NCI-H1105 treated with DMSO at 0.1 percent for 48 hours (cell line): ENCODE measurements at places on chromosomes 1 and 21.
A peak's percentile ranks its signal among the peaks of the same experiment; 100 is the strongest.

DNA sequence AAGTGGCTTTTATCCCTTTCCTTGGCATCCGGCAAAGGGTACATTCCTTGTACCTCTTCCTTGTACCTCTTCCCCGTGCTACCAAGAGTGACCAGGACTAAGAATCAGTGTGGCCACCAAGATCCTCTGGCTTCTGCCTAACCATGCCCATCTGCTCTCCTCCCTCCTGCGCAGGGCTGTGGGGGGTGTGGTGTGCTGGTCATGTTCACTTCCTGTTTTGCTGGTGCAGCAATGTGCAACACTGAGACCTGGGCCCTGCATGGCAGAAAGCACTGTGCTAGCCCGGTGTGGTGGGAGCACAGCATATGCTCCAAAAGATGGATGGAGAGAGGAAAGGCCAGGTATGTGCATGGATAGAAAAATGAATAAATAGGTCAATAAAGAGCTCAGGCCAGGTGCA, 33.3 kb upstream of the TENT5C start:
- DNase-seq: no peak

DNA sequence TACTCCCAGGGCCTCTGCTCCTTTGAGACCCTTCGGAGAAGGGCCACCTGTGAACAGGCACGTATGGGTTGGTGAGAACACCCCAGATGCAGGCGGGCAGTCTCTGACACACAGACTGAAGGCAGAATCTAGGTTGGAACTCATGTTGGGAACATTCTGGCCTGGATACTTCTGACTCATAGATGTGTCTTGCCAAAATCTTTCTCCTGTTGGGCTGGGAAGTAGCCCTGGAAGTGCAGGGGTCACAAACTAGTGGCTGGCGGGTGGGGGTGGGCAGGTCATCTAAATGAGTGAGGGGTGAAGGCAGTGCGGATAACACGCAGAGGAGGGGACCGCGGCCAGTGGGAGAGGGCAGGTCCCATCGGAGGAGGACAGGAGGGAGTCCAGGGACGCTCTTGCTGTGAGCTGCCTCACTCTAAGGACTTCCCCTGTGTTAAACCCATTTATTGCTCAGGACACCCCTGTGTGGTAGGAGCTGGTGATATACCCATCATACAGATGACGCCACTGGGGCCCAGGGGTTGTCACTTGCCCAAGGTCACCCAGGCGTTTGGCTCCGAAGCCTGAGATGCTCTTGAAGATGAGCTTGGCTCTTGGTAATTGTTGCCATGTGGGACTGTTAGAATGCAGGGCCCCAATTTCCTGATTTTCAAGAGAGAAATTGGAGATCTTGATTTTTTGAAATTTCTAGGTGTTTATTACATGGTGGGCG, 181.0 kb downstream of the PTPRU start:
- no peak for DNase-seq

- DNase-seq: peak; percentile 30
Measured at GRCh38 chr1:50985094-50985493, 15.0 kb downstream of the CDKN2C start.

- no peak for DNase-seq
Measured at GRCh38 chr1:248779350-248779749, 23.8 kb upstream of the LYPD8 start.

GRCh38 chr1:16082283-16083038, 9.0 kb upstream of the FAM131C start:
- DNase-seq: peak; percentile 37

DNA sequence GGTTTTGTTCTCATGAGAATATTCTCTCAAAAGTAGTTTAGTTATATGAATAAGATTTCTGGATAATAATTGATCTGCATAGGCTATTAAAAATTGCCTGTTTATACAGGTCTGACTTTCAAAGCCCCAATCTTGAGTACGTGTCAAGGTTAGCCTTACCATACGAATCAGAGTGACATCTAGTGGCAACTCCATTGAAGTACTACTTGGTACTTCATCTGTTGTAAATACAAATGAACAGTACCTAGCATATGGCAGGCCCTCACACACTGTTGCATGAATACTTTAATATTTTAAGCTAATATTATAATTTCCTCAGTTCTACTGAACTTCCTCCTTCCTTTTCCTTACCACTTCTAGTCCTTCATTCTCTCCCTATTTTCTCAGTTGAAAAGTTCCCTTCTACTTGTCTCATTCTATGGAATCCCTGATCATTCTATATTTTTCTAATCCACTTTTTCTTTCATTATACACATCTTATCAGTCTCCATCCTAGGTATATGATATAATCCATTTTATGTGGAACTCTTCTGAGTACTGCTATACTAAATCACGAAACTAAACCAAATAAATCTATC, 101.2 kb downstream of the AKT3 start:
- DNase-seq: peak; percentile 74

DNA sequence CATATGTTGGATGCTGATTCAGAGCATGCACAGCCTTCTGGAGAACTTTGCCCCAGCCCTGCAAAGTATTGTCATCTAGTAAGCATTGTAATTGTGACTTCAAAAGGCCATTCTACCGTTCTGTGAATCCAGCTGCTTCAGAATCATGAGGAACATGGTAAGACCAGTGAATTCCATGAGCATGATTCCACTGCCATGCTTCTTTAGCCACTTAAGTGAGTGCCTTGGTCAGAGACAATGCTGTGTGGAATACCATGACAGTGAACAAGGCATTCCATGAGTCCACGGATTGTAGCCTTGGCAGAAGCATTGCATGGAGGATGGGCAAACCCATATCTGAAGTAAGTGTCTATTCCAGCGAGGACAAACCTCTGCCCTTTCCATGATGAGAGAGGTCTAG, 123.7 kb downstream of the S1PR1 start:
- no peak for DNase-seq

DNA sequence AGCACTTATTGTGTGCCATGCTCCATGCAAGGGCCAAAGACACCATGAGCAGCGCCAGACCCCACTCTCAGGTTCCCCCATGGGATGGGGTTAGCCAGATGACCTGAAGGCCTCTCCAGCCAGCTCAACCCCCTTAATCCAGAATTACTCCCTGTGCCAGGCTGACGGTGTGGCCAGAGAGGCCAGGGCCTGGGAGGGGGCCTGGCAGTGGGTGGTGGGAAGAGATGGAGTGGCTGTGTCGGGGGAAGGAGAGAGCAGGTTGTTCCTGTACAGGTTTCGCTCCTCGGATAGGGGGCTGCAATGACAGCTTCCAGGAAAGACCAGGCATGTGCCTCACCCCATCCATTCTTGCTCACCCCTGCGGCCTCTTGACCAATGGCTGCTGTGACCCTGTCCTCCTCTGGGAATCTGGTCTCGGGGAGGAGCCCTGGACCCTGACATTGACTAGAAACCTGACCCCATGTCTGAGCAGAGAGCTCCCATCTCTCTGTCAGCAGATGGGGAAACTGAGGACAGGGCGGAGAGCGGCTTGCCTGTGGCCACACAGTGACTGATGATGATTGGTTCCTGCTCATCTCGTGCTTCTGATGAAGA, 345.3 kb downstream of the MATN1 start:
- DNase-seq: no peak

DNA sequence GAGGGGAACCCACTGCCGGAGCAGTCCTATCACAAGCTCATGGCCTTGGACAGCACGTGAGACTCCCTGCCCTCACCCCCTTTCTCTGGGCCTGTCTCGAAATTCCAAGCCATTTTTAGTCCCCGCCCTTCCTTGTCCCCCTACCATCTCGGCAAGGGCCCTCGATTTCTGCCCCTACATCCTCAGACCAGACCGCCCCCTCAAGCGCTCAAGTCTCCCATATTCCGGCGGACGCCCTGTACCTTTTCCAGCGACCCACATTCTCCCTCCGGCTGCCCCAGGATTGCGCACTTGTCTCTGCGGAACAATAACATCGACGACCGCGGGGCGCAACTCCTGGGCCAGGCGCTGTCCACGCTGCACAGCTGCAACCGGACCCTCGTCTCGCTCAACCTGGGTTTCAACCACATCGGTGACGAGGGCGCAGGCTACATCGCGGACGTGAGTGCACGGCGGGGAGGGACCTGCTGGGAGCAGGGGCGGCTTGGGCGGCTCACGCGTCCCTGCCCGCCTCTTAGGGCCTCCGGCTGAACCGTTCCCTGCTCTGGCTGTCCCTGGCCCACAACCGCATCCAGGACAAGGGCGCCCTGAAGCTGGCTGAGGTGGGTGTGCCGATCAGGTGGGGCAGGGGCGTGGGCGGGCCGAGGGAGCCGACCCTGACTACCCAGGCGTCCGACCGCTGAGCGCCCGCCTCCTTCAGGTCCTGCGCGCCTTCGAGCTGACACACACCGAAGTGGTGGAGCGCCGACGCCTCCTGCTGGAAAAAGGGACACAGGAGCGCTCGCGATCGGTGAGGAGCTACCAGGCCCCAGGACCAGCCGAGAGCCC, 7.0 kb downstream of the LRRC71 start:
- peak; percentile 73 for DNase-seq

DNA sequence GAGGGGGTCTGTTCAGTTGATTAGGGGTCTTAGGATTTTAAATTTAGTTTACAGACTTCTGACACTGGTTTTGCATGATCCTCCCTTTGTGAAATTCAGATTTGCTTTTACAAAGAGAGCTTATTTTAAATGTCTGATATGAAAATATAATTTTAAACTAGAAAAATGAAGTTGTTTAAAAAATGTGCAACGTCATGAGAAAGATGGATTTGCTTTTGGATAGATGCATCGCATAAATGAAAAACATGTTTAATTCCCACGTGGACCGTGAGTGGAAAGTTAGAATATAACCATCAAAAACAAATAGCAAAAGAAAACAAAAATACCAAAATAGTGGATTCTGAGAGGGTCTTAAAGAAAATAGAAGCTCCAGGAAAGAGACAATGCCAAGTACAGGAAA, 2.0 kb upstream of the OR2T3 start:
- no peak for DNase-seq

- DNase-seq: no peak
Measured at GRCh38 chr1:198906739-198907422, 268.0 kb downstream of the PTPRC start.

DNA sequence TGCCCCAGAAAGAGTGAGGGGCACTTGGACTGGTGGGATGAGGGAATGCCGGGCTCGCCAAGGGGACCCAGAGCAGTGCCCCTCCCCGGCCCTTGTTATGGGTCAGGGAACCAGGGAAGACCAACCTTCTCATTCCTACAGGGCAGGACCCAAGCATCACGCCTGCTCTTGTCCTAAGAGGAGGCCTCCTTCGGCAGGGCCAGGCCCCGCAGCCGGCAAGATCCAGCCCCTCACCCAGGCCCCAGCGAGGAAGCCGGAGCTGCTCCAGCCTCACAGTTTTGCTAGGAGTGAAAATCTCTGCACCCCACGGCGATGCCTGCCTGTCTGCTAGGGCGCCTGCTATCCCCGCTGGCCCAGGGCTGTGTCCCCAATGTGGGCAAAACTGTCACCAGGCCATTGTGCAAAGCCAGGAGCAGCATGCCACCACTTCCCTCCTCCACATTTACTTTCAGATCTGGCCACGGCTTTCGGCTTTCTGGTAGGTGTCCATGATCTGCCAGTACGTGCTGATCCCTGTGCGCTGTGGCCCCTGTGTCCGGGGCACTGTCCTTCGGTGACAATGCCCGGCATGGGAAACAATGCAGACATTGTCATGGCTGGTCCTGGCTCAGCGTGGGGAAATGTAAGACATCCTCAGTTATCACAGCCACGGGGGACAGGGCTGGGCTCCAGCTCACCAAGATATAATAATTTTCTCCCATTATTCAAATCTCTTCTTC, 9.6 kb downstream of the ACTRT2 start:
- DNase-seq: no peak

DNA sequence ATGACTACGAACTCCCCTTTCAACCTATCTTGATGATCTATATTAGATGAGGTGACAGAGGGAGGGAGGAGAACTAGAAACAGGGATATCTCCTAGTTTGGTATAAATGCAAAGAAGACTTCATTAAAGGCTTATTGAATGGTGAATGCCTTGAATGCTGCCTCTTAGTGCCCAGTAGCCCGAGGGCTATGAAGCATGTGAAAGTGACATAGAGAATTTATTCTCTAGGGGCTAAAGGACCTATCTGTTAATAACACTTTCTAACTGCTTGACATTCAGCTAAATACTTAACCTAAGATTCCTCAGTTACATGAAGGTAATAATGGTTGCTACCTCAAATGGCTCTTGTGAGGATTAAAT, 764.1 kb downstream of the LTN1 start:
- DNase-seq: no peak

DNA sequence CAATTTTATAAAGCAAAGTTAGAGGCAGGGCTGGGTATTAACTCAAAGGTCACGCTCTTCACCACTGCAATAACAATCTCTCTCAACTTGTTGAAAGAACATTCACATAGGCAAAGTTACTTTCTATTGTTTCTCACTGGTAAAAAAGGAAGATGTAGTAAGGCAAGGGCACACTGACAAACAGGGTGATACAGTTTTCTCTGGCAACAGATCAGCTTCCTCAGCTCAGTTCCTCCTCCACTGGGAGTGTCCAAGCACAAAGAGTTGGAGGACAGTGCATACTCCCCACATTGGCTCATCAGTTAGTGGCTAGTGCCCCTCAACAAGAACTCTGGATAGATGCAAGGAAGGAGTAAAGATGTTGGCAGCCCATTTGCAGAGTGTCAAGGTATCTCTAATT, 3.7 kb downstream of the PLPPR4 start:
- no peak for DNase-seq

DNA sequence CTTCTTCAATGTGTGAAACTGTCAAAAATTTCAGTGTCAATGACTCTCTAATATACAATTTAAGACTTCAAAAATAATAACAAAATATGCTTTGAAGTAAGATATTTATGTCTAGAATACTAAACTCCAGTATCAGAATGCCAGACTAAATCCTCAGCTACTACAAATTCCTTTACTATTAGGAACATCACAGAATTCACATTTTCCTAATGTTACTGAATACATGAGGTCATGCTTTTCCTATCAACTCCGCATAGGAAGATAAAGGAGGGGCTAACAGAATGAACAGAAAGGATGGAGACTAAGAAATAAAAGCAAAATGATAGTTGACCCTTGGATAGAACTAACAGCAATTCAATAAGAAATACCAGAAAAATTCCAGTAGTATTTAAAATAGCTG, 292.7 kb downstream of the SDCCAG8 start:
- DNase-seq: no peak

DNA sequence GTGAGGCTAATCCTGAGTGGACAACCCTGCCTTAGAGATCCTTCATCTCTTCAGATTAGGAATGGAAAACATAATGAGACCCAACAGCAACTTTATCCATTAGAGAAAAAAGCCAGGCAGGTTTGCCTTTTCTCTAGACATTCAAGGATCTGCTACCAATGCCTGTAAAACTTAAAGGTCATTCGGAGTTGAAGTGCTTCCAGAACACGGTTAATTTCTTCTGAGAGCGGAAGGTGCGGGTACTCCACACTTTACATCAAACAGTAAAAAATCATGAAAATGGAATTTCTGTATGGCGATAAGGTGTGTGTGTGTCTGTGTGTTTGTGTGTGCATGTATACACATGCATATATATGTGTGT, 65.2 kb upstream of the PRKACB start:
- DNase-seq: no peak

- DNase-seq: no peak
Measured at GRCh38 chr1:174964261-174964971, 35.3 kb upstream of the CACYBP start.

DNA sequence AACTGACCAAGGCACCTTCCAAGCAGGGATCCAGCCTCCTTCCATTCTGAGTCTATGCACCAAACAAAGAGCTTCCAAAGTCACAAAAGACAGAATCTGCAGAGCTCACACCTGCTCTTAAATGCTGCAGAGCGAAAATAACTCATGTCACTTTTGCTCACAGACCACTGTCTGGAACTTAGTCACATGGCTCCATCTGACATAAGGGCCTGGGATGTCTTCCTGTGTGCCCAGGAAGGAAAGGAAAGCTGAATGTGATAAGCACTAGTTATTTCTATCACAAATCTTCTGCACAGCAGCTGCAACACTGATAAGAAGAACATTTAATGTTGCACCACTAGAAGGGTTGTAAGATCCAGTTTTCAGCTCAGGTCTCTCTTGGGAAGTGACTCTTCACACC, 39.5 kb upstream of the SGIP1 start:
- no peak for DNase-seq
